ENCODE measurements at places on chromosomes 3 and 15. TPM values are rescaled to one million over a fixed set of nuclear protein-coding genes. Genes with fewer than 3 reads are reported as not detected.

GRCh38 chr3:152159328-152159727 lies 109.4 kb upstream of the MBNL1 start:
- no peak overlapping the region for H3K27ac ChIP-seq
- no peak overlapping the region for H3K4me3 ChIP-seq
- H3K36me3 ChIP-seq = no peaks in the 10 kb centered on the region

DNA sequence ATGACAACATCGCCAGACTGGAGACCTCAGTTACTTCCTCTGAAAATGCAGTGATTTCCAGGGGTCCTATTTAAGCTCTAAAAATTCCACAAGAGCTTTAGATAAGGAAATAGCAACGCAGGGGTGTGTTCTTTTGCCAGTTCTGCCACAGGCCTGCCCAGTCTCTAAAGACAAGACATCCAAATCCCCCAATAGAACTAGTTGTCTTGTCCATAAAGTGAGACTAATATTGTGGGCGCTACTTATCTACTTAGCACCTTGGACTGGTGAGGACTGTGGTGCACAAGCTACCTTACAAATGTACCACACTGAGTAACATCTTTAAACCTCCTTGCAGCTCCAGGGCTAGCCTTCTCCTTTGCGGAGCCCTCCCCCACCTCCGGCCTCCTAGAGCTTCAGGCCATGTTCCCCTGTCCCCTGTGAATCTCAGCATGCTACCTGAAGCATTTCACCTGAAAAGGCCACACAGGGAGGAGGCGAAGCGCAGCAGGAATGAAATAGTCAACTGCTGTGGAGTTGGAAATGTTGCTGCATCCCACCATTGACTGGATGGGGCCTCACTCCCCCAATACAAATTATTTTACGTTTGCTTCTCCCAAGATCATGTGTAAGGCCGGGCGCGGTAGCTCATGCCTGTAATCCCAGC lies 9.6 kb upstream of the LRRC2 start:
- no peaks in the 10 kb centered on the region for H3K36me3 ChIP-seq
- H3K4me3 ChIP-seq = no peak overlapping the region
- H3K27ac ChIP-seq = no peak overlapping the region
- no peaks in the 10 kb centered on the region for H3K4me1 ChIP-seq
- DNase-seq = no peak

DNA sequence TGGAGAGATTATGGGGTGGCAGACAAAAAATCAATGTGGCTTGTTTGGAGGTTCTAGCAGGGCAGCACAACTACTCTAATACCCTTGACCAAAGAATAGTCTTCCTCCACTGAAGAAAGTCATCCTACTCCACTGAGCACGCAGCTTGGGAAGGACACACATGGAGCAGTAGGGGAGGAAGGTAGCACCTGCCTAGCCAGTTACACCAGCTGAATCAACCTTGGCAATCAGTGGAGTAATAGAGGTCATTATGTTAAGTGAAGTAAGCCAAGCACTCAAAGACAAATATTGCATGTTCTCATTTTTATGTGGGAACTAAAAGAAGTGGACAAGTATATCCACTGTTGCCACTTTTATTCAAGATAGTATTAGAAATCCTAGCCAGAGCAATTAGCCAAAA lies 555.8 kb upstream of the ALCAM start:
- H3K27ac ChIP-seq = no peak overlapping the region
- H3K4me3 ChIP-seq = no peak overlapping the region
- DNase-seq = no peak
- H3K27me3 ChIP-seq = no peaks in the 10 kb centered on the region
- no peaks in the 10 kb centered on the region for H3K4me1 ChIP-seq
- H3K36me3 ChIP-seq = no peaks in the 10 kb centered on the region

- DNase-seq = no peak
- no peaks in the 10 kb centered on the region for H3K27me3 ChIP-seq
- no peaks in the 10 kb centered on the region for H3K36me3 ChIP-seq
- 0 out of 2 replicates have a peak, but pooled peaks cover 6% of the 10 kb centered on the region for H3K4me1 ChIP-seq
- H3K27ac ChIP-seq = no peak overlapping the region
Observed at GRCh38 chr3:29239376-29239775, 41.5 kb upstream of the RBMS3 start.

DNA sequence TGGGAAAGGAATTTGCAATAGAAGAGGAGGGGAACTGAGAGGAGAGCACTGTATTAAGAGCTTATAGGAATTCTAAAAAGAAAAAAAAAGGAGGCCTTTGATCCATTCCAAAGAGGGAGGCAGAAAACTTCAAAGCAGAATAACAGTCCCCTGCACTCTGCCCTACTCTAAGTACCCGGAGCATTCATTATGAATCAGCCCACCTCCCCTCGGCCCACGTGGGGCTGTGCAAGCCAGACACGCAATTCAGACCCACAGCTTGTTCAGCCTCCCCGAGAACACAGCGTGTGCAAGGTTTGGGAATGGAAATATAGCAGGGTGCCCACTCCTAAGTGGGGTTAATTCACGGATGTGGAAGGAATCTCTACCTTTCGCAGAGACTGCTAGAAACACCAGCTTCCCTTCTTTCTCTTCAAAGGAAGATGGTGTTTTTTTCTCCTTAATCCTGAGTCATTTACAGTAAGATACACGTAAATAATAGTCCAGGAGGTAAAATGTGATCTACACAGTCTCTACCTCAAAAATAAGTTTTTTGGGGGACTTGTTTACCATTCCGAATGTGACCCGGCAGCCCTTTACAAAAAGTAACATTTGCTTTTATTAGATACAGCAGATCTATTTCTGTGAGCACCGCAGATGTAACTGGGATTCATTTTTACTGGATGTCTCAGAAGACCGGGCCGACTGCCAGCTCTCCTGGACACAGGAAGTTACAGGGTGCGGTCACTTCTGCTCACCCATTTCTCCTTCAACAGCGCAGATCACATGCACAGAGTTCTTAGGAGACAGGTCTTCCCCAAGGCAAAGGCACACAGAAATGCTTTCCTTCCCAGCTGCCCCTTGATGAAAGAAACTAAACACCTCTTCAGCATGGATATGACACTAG lies 768.5 kb upstream of the CFAP20DC start:
- peaks cover 4% of the 10 kb centered on the region for H3K36me3 ChIP-seq
- H3K27me3 ChIP-seq = no peaks in the 10 kb centered on the region
- H3K4me1 ChIP-seq = peaks cover 56% of the 10 kb centered on the region
- DNase-seq = peak; percentile 91

GRCh38 chr3:143206955-143207337 lies 87.4 kb downstream of the CHST2 start:
- H3K27ac ChIP-seq = no peak overlapping the region
- no peak overlapping the region for H3K4me3 ChIP-seq
- 0 out of 2 replicates have a peak, but pooled peaks cover under 1% of the 10 kb centered on the region for H3K27me3 ChIP-seq
- no peaks in the 10 kb centered on the region for H3K36me3 ChIP-seq

DNA sequence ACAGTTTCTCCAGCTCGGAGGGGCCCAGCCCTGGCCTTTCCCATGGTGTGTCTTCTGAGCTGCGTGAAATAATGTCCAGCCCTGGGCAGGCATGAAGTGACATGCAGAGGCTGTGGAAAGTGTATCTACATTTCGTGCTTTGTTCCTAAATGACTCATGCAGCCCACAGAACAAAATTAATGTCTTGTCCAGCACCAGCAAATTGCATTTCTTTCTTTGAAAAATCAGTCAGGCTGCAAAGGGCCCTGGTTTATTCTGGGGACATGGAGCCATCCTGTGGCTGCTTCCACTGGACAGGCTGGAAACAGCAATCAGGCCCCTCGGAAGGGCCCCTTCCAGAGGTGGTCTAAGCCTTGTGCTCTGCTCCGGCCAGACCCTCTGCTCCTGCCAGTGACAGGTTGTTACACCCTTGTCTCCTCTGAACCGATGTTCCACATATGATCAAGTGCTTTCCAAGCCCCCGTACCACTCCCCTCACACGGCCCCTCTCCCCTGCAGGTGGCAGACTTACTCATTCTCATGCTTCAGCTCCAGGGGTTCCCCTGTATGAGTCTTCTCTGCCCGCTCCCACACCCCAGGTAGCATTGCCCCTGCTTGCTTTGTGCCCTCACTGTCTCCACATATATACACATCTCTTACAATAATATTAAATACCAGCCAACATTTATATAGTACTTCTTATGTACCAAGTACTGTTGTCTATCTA lies 33.7 kb downstream of the CRYGS start:
- no peaks in the 10 kb centered on the region for H3K36me3 ChIP-seq
- no peak for DNase-seq
- H3K4me3 ChIP-seq = no peak overlapping the region

- H3K36me3 ChIP-seq = no peaks in the 10 kb centered on the region
- H3K4me1 ChIP-seq = peaks cover 16% of the 10 kb centered on the region
- H3K27me3 ChIP-seq = no peaks in the 10 kb centered on the region
Observed at GRCh38 chr3:198071602-198072287, 111.7 kb downstream of the LMLN start.

GRCh38 chr3:169668072-169668956 lies 4.8 kb upstream of the MECOM start:
- H3K36me3 ChIP-seq = no peaks in the 10 kb centered on the region
- peaks cover 21% of the 10 kb centered on the region for H3K4me1 ChIP-seq
- no peak overlapping the region for H3K27ac ChIP-seq
- peaks cover 4% of the 10 kb centered on the region for H3K27me3 ChIP-seq
- DNase-seq = peak; percentile 64

DNA sequence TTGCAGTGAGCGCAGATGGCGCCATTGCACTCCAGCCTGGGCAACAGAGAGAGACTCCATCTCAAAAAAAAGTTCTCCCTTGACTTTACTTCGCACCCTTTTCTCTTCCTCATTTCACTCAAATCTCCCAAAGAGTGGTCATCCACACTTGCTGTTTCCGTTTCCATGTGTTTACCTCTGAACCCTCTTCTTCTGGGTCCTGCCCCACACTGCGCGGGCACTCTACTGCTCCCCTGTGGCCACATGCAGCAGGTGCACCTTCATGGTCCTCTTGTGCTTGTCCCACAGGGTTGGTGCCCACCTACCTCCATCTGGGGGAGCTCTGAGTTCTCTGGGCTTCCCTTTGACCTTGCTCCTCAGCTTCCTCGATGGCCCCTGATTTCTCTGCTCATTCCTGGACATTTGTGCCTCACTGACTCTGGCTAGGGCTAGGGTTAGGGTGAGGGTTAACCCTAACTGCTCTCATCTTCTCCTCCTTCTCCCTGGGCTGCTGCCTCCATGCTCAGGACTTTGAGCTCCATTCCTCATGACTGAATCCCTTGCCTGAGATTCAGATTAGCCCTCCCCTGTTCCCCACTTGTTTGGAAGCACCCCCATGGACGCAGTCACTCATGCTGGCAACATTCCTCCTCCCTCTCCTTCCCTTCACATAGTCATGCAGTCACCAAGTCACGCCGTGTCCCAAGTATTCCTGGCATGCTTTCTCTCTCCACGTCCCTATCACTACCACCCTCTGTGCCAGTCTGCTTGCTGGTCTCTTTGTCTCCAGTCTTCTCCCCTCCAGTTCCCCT lies 26.6 kb upstream of the KY start:
- no peaks in the 10 kb centered on the region for H3K4me1 ChIP-seq
- DNase-seq = peak; percentile 7
- H3K27me3 ChIP-seq = peaks cover 12% of the 10 kb centered on the region
- H3K36me3 ChIP-seq = no peaks in the 10 kb centered on the region
- H3K27ac ChIP-seq = no peak overlapping the region

- DNase-seq = no peak
- no peaks in the 10 kb centered on the region for H3K36me3 ChIP-seq
- H3K27ac ChIP-seq = no peak overlapping the region
- peaks cover 10% of the 10 kb centered on the region for H3K4me1 ChIP-seq
- H3K27me3 ChIP-seq = no peaks in the 10 kb centered on the region
Observed at GRCh38 chr3:119289404-119289770, 4.8 kb upstream of the ARHGAP31 start.

DNA sequence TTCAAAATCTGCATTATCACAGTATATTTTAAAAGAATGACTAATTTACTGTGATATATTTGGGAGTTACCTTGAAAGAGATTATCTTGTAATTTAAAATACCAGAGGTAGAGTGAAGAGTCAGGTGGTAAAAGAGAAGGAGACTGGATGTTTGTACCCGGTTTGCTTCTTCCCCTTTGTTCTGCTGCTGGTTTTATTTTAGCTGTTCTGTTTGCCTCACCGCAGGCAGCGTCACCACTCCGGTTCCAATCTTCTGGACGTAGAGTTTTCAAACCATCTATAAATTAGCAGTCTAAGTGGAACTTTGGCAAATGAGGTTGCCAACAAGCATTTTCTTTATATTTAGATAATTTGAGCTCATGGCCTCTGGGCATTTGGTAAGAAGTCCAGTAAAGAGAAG lies 38.2 kb downstream of the PPARG start:
- H3K36me3 ChIP-seq = peaks cover 55% of the 10 kb centered on the region
- H3K4me1 ChIP-seq = peaks cover 5% of the 10 kb centered on the region
- peak overlapping the region; percentile 19 for H3K27ac ChIP-seq
- DNase-seq = no peak

DNA sequence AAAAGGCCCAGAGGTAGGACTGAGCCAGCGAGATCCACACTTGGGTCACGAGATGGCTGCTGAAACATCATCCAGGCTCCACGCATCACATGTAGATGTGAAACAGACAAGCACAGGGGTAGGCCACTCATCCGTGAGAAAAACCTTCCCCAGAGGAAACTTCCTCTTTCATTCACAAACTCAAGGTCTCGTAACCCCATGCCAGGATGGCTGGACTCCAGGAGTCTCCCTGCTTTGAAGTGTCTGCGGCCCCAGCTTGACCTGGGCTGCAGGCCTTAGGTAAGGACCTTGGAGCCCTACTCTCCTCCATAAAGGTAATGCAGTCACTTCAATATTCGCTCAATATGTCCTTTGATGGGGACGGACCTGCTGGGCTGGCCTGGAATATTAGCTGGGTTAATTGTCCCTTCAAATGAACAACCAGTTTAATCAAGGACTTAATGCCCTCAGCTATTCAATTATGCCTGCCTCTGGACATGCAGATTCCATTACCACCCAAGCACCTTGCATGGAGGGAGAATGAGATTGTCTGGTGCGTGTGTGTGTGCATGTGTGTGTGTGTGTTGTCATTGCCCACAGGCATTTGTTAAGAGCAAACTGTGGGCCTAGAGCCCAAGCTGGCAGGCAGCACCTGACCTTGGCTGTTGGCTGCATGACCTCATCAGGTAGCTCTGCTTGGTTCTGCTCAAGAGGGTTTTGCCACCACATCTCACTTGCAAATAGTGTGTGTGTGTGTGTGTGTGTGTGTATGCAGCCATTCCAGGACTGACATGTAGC lies 186.9 kb upstream of the TLE3 start:
- no peaks in the 10 kb centered on the region for H3K27me3 ChIP-seq
- peaks cover 24% of the 10 kb centered on the region for H3K4me1 ChIP-seq
- H3K27ac ChIP-seq = no peak overlapping the region

Gene ADIPOQ
- not detected for total RNA-seq

Gene AADACL2
- total RNA-seq = not detected

Gene FANCD2OS
- total RNA-seq = not detected

Gene DAZL
- total RNA-seq = not detected

Gene PTX3
- total RNA-seq = 0.59 TPM

Gene CTDSPL
- 124 TPM for total RNA-seq

Gene FGD5
- not detected for total RNA-seq

Gene CEMIP
- total RNA-seq = 0.61 TPM
